ENCODE measurements at places on chromosomes 5 and 9. TPM values are rescaled to one million over a fixed set of nuclear protein-coding genes. Genes with fewer than 3 reads are reported as not detected.

TMC1 gene
- not detected for total RNA-seq

PCDHA13 gene
- total RNA-seq = not detected

TOR4A gene
- 3.9 TPM for total RNA-seq

LCP2 gene
- total RNA-seq = 224 TPM

TMEM8B gene
- total RNA-seq = 3.0 TPM

FOXD4L3 gene
- total RNA-seq = not detected
